Ecto neural progenitor cell (in vitro differentiated cells): ENCODE measurements at places on chromosomes 12 and 14.
A peak's percentile ranks its signal among the peaks of the same experiment; 100 is the strongest.

- DNase-seq = no peak
These were observed 3.2 kb downstream of the CFL2 start for GRCh38 chr14:34711169-34711568.

- no peak for DNase-seq
These were observed 38.2 kb upstream of the KCNA1 start for GRCh38 chr12:4871514-4871913.

GRCh38 chr12:118746176-118746575 is 235.2 kb upstream of the SRRM4 start:
- DNase-seq = no peak

DNA sequence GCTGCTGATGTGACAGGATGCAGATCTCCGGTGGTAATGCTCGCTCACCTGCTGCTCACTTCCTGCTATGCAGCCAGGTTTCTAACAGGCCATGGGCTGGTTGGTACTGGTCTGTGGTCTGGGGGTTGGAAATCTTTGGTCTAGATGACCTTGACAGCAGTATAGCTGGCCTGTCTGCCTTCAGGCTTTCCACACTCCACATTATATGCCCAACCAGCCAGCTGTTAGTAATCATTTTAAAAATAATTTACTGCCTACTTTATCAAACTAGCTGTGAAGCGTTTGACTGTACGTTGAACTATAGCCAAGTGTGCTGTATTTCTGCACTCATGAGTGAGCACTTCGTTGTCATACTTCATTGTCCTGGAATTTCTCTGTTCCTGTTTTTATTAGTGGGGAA is 424.0 kb upstream of the GARIN6 start:
- DNase-seq = no peak

- no peak for DNase-seq
These were observed 5.8 kb downstream of the MAX start for GRCh38 chr14:65096323-65097089.

DNA sequence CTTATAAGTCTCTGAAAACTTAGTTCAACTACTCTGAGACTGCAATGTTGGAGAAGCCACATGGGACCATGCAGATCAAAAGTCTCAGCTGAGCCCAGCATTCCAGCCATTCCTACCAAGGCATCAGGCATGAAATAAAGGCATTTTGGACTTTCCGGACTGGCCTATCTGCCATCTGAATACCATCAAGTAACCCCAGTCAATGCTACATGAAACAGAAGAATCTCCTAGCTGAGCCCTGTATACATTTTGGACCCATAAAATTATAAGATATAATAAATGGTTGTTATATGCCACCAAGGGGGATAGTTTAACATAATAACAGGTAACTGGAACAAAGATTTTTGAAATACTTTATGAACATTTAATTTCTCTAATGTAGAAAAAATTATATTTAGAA is 9.3 kb upstream of the TMEM260 start:
- no peak for DNase-seq

- peak; percentile 51 for DNase-seq
These were observed 42.8 kb downstream of the PRMT8 start for GRCh38 chr12:3533703-3534386.

GRCh38 chr14:69231486-69231885 is 28.5 kb upstream of the GALNT16 start:
- no peak for DNase-seq

DNA sequence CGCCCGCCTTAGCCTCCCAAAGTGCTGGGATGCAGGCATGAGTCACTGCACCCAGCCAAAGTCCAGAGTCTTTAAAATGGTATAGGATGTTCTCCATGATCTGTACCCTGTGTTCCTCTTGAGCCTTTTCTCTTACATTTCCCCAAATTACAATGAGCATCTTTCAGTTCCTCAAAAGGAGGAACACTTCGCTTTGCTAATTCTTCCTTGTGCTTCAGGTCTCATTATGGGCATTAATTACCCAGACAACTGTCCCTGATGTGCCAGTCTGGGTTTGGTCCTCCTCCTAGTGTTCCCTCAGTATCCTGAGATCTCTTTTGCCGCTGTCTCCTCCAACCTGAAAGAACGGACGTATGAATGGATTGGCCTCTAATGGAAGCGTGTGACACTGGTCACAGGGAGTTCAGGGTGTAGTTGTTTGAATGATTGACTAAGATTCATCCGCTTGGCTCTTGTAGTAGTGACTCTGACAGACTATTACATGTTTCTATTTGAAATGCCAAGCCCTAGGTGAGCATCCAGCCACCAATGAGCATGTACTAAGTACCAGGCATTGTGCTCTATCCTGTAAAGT is 8.2 kb downstream of the PRKCH start:
- DNase-seq = no peak

DNA sequence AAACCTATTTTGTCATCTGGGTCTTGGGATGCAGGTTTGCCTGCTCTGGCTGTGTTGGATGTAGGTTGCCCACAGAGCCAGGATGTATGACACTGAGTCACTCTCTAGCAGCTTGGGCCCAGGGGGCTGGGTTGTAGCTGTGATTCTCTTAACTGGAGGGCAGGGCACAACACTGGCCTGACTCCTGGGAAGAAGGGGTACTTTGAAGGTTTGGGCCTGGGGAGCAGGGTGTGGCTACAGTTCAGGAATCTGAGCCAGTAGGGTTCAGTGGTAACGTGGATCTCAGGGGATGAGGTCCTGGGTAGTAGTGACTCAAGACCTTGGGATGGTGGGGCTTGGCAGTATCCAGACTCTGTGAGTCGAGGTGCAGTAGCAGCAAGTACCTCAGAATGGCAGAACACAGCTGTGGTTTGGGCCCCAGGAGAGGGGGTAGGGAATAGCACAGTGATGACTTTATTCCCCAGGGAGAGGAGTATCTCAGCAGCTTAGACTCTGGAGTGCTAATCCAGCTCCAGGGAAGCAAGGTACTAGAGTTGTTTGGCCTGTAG is 25.7 kb downstream of the TBC1D15 start:
- no peak for DNase-seq

- peak; percentile 41 for DNase-seq
These were observed 47.9 kb upstream of the MEG3 start for GRCh38 chr14:100777818-100778525.

GRCh38 chr14:53217316-53217994 is 64.3 kb upstream of the DDHD1 start:
- peak; percentile 94 for DNase-seq
